Stimulated activated CD8-positive, alpha-beta memory T cell treated with anti-CD3 and anti-CD28 coated beads, Interleukin-7, amount 100 ng/mL, for 24 hours (primary cell): ENCODE measurements at places on chromosomes 6 and 20.

GRCh38 chr6:2081155-2082138 is 164.0 kb downstream of the GMDS start:
- DNase-seq, result no peak

GRCh38 chr6:112036088-112036637 is 17.7 kb upstream of the CCN6 start:
- DNase-seq, result no peak

GRCh38 chr20:34985461-34986310 is 30.0 kb downstream of the MYH7B start:
- no peak for DNase-seq

DNA sequence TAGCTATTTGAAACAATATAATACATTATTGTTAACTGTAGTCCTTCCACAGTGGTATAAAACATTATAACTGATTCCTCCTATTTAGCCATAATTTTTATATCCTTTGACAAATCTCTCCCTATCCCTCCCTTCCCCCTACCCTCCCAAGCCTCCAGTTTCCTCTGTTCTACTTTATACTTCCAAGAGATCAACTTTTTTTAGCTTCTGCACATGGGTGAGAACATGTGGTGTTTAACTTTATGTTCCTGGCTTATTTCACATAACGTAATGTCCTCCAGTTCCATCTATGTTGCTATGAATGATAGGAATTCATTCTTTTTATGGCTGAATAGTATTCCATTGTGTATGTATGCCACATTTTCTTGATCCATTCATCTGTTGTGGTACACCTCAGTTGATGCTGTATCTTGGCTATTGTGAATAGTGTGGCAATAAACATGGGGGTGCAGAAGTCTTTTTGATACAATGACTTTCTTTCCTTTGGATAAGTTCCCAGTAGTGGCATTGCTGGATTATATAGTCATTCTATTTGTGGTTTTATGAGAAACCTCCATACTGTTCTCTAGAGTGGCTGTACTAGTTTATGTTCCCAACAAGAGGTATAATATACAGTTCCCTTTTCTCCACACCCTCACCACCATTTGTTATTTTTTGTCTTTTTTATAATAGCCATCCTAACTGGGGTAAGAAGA is 205.0 kb downstream of the KCNQ5 start:
- no peak for DNase-seq

DNA sequence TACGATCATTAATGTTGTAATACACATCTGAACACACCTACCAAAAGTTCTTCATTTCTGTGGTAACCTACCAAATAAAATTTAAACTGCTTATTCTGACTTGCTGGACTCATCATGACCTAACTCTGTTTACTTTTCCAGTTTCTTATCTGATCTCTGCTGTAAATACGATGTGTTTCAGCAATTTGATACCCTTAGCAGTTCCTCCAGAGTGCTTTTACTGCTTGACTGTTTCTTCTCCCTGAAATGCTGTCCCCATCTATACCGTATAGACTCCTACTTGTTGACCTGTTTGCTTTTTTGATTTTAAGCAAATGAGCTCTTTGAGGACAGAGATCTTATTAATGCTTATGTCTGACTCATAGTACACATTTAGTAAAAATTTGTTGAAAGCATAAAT is 119.5 kb downstream of the SCAF8 start:
- no peak for DNase-seq

DNA sequence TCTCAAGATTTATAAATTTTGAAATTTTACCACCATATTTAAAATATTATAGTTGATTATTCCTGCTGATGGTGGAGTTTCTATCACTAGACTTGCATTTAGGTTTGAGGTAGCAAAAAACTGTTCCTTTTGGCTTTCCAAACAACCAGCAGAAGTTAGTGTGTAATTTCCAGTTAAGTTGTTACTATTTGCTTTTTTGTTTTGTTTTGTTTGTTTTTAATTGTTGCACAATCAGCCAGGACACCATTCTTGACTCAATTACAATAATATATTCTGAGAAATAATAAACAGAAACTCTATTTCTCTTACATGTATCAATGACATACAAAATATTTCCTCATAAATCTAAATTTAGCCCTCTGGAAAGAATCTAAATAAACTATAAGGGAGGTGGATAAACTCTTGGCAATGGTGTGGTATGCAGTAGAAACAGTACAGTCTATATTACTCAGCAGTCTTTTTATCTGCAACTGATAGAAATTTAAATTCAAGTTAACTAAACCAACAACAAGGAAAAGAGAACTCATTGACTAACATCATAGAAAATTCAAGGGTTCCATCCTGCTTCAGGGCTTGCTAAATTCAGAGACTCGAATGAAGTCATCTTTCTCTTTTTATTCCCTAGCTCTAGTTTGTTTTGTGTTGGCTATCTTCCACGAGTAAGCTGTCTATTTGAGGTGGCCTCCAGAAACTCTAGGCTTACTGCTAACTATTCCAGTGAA is 19.4 kb upstream of the COL19A1 start:
- DNase-seq, result no peak

GRCh38 chr6:13431059-13431656 is 56.2 kb downstream of the GFOD1 start:
- DNase-seq, result no peak

DNA sequence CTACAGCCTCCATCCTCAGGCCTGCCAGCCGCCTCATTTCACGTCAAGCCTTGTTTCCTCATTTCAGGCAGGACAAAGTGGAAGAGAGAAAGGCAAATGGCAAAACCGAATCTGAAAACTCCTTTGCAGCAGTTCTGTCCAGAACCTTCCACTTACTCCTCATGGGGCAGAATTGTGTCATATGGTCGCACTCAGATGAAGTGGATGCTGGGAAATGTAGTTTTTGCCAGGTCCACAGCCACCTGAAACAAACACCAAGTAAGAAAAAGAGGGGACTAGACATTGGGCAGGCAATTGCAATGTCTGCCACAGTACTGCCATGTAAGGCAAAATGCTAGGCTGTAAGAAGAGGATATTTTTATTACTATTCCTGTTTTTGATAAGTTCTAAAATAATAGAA is 44.9 kb downstream of the ISM1 start:
- DNase-seq, result no peak

DNA sequence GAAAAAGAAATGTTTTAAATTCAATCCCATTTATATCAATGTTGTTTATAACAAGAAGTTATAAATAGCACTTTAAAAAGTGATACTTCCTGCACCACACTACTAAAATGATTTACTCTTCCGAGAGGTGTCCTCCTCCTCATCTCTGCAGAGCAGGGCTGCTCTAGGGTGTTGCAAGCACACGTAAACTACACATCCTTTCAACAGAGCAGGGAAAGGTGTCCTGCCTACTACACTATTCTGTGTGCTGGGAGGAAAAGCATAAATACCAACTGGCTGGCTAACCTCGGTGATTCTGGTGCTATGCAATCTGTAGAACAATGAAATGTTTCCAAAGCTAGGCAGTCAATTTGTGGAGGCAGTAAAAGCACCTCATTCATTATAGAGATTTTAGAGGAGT is 89.5 kb upstream of the MAP7 start:
- no peak for DNase-seq

DNA sequence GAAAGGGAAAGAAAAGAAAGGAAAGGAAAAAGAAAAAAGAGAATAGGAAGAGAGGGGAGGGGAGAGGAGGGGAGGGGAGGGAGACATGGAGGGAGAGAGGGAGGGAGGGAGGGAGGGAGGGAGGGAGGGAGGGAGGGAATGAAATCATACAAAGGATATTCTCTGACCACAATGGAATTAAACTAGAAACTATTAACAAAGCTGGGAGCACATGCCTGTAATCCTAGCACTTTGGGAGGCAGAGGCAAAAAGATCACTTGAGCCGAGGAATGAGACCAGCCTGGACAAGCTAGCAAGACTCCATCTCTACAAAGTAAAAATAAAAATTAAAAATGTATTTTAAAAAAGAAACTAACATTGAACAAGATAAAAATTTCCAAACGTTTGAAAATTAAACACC is 62.8 kb downstream of the ILRUN start:
- DNase-seq, result no peak

- DNase-seq, result no peak
These were observed 132.5 kb upstream of the FOXA2 start for GRCh38 chr20:22716821-22717351.

DNA sequence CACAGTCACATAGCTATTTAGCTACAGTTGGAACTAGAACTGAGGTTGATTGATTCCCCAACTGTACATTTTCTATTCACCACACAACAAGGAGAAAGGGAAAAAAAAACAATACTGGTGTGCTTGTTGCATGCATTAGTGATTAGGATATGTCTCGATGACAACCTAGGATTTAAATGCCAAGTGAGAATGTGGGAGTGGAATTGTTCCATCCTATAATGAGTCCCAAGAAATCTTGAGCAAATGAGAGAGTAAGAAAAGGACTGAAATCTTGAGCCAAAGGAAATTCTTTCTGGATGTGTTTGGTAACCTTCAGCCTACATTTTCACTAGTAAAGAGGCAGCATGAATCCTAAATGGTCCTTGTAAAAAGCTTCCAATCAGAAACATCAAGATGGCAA is 232.7 kb downstream of the HIVEP2 start:
- no peak for DNase-seq

- DNase-seq, result no peak
These were observed 33.6 kb downstream of the GFOD1 start for GRCh38 chr6:13453771-13454251.

DNA sequence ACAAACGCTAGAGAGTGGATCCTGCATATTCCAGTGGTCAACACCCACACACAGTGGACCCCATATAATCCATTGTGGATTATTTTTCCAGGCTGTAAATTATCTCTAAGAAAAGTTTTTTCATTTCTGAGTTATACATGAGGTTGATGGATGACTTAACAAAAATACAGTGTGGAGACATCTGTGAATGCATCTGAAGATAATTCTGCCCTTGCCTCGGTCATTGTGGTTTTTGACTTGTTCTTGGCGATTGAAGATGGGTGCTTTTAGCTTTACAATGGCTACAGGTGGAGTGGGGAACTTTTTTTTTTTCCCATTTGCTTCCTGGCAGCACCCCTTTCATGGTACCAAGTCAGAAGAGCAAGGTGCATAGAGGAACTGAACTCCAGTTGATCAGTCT is 242.7 kb downstream of the MYLK4 start:
- no peak for DNase-seq

GRCh38 chr6:66478705-66479104 is 771.7 kb upstream of the EYS start:
- DNase-seq, result no peak

- DNase-seq, result no peak
These were observed 22.8 kb downstream of the SLC17A9 start for GRCh38 chr20:62975251-62975760.

DNA sequence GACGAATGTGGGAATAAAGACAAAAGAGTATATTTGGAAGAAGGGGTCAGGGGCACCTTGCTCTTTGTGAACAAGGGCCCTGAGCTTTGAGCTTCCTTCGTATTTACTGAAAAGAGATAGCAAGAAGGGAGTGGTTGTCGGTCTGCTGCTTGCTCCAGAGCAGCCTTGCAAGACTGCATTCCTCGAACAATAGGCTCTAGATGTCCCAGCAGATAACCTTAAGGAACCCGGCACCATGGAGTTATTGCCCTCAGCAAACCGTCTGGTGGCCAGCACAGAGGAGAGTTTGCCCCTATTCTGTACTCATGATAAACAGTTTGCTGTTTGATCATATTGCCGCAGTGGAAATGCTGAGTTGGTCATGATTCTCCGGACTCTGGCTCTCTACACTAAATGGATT is 22.7 kb downstream of the HLA-DRB1 start:
- no peak for DNase-seq

DNA sequence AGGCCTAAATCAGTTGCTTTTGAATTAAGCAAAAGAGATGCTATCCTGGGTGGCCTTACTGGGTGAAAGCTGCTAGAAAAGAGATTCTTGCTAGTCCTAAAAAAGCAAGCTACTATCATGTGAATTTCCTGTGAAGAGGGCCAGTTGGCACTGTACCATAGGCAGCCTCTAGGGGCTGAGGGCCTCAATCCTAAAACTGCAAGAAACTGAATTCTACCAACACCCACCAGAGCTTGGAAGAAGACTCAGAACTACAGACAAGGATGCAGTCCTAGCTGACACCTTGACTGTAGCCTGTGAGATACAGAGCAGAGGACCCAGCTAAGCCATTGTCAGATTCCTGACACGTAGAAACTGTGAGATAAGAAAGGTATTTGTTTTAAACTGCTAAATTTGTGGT is 24.5 kb downstream of the CLIC5 start:
- DNase-seq, result no peak

- no peak for DNase-seq
These were observed 9.7 kb upstream of the THBS2 start for GRCh38 chr6:169263374-169263773.

DNA sequence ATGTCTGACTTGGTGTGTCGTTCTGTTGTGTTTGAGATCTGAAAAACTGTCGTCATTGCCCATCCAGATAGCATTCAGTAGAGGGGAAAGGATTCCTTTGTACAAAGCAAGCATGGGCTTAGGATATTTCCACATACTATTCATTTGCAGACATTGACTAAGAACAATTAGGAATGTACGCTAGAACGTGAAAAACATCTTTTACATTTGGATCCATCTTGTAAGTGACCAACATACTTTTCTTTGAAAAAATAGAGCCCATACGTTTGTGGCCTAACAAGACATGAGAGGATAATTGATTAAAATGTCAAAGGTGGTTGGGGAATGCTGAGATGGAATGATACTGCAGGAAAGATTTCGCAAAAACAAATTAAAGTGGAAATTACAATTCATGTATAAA is 225.8 kb upstream of the QKI start:
- DNase-seq, result no peak

DNA sequence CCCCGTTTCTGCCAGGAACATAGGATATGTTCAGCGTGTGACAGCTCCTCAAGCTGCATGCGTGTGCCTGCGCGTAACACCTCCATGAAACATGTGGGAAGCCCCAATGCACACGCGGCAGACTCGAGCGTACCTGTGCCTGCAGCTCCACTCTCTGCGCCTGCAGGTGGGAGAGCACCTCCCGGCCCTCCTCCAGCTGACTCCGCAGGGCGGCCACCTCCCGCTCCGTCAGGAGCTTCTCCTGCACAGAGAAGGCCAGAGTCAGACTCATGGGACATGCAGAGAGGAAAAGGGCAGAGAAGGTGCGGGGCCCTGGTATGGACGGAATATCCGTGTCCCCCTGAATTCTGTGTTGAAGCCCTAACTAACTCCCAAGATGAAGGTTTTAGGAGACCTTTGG is 22.4 kb downstream of the BFSP1 start:
- DNase-seq, result no peak

- DNase-seq, result no peak
These were observed 87.7 kb downstream of the TMEM242 start for GRCh38 chr6:157235600-157236039.
